ENCODE measurements at places on chromosomes 1 and 21. TPM values are rescaled to one million over a fixed set of nuclear protein-coding genes. Genes with fewer than 3 reads are reported as not detected.

DNA sequence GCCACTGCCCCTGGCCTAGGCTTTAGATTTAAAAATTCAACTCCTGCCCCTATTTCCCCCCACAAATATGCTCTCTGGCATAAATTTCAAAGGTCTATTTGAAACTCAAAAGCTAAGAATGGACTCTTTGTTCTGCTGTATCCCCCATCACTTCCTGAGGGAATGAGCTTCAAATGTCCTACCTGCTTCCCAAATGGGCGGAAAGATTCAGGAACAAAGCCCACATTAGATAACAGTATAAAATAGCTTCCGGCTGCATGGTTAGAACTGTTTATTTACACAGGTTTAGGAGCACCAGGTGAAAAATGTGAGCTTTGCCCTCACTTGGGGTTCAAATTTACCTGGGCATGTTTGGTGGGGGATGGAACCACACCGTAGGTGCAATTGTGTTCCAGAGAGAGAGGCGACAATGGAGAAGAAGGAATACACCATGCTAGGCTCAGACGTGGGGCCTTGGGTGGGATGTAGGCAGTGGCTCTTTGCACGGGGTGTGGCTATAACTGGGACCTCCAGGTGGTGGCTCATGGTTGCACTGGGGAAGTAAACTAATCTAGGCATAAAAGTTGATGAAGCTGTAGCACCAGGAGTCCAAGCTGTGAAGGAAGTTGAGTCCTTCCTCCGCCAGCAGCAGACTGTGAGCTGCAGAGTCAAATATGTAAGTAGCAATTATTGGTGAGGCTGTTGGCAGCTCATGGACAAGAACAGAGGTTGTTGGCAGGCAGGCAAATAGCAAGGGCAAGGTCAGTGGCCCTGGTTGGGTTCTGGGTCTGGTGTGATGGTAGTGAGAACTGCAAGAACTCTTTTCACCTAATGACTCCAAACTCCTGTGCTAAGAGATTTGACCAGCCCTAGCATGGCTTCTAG lies 41.5 kb upstream of the SRSF10 start:
- no peaks in the 10 kb centered on the region for H3K27me3 ChIP-seq
- H3K4me3 ChIP-seq, result no peak overlapping the region
- H3K36me3 ChIP-seq, result no peaks in the 10 kb centered on the region
- peaks cover 28% of the 10 kb centered on the region for H3K4me1 ChIP-seq

The KRTAP11-1 gene
- total RNA-seq, result not detected

The SMPDL3B gene
- total RNA-seq, result 29.1 TPM

DNA sequence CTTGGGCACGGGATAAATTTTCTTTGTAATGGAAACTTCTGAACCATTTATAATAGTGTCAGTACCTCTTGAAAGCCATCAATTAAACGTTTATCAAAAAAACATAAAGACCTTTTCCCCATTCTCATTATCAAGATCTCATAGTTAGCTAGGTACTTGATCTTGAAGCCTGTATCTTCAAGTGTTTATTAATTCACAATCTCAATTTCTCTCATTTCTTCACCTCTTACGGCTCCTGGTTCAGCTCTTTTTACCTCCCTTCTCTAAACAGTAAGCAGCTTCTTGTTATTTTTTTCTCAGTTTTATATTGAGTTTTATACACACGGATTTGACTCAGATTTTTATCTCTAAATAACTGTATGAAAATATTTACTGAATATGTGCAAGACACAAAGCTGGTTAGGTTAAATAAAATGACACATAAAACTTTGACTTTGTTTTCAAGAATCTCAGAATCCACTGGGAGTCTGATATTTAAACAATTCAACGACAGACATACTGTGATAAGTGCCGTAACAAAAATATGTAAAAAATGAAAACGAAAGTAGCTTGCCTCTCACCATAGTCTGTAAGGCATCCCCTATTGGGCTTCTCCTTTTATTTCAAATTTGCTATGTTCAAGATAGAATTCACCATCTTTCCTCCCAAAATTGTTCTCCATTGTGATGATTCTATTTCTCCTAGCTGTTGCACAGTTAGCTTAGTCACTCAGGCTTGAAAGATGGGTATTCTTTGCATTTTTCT lies 411.6 kb upstream of the ZRANB2 start:
- no peaks in the 10 kb centered on the region for H3K4me1 ChIP-seq
- H3K27ac ChIP-seq, result no peak overlapping the region
- peak overlapping the region; percentile 17 for H3K4me3 ChIP-seq
- no peaks in the 10 kb centered on the region for H3K36me3 ChIP-seq
- no peak for DNase-seq

The FASLG gene
- total RNA-seq, result 1.3 TPM

DNA sequence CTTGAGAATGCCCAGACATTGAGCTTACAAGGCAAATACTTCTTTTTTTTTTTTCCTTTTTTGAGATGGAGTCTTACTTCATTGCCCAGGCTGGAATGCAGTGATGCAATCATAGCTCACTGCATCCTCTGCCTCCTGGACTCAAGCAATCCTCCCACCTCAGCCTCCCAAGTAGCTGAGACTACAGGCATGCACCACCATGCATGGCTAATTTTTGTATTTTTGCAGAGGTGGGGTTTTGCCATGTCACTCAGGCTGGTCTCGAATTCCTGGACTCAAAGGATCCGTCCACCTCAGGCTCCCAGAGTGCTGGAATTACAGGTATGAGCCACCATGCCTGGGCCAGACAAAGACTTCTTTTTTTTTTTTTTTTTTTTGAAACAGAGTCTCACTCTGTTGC lies 79.1 kb downstream of the NUP210L start:
- no peaks in the 10 kb centered on the region for H3K4me1 ChIP-seq
- no peaks in the 10 kb centered on the region for H3K36me3 ChIP-seq
- DNase-seq, result no peak
- H3K27me3 ChIP-seq, result no peaks in the 10 kb centered on the region

DNA sequence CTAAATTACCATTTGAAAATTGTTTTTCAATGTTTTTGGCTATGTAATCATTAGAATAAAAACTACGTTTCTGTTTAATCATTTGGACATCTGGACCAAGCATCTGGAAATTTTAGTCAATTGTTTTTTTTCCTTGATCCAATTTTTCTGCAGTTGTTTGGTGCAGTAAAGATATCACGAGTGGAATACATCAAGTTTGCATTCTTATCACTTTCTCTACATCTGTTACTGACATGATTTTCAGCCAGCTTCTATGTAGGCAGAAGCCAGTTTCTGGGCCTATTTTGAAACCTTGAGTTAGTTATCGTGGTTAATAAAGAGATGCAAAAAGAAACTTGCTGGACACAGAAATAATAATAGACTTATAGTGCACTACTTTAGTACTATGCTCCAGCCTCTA lies 277.9 kb upstream of the ADAMTS5 start:
- no peak overlapping the region for H3K4me3 ChIP-seq
- no peaks in the 10 kb centered on the region for H3K27me3 ChIP-seq
- no peaks in the 10 kb centered on the region for H3K4me1 ChIP-seq
- H3K27ac ChIP-seq, result no peak overlapping the region

- no peak overlapping the region for H3K4me3 ChIP-seq
- no peak overlapping the region for H3K27ac ChIP-seq
- no peaks in the 10 kb centered on the region for H3K4me1 ChIP-seq
- H3K27me3 ChIP-seq, result no peaks in the 10 kb centered on the region
- peaks cover 18% of the 10 kb centered on the region for H3K36me3 ChIP-seq
- DNase-seq, result no peak
These were observed 104.0 kb upstream of the HP1BP3 start for GRCh38 chr1:20891091-20891490.

The LAPTM5 gene
- total RNA-seq, result 424 TPM

DNA sequence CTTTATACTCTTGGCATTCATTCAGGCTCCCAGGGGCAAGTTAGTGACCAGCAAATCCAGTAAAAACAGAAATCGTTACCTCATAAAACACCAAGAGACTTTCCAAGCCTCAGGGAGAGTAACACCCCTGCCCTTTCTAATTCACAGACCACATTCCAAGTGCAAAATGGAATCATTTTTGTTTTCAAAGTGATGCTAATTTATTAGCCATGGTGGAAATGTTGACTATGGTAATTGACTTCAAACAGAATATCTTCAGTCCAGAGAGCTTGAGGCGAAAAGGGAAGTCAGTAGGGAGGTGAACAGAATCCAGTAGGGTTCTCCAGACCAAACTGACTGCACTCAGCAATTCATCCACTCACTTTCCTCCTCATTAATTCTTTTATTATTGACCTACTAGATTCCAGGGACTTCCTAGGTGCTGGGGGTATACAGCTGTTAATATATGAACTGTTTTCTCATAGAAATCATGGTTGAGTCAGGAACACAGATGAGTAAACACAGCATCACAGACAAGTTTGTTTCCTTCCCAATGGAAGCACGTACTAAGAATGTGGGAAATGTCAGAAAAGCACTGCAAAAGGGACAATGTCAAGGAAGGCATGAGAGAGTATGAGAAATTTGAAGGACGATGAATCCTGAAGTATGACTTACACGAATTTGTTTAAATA lies 388.5 kb upstream of the C1orf87 start:
- DNase-seq, result no peak
- no peak overlapping the region for H3K4me3 ChIP-seq
- H3K27me3 ChIP-seq, result no peaks in the 10 kb centered on the region
- no peaks in the 10 kb centered on the region for H3K4me1 ChIP-seq

DNA sequence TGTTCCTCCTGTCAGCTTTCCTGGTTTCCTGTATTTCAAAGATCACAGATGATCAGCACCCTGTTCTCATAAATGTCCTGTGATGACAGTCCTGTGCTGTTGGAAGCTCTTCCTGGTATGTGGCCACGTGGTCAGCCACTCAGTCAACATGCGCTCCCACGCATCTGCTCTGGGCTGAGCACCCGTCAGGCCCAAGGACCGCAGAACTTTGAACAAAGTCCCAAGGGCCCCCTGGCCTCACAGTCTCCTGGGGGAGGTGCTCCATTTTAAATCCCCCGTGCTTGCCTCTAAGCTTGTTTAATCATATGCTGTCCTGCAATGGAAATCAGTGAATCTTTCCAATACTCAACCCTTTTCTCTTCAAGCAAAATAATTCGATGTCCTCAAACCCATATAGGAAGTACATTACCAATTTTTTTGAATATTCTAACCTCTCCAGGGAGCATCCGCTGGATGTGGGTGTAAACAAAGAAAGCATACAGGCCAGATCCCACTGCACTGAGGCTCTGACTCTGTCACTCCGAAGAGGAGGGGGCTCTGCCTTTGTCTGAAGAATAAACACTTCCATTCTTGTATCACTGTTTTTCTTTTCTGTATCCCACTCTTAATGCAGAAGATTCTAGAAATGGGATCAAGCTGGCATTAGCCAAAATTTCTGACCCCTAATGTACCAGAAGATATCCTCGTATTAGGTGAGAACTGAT lies 250.3 kb downstream of the SDCCAG8 start:
- H3K4me1 ChIP-seq, result no peaks in the 10 kb centered on the region
- no peaks in the 10 kb centered on the region for H3K27me3 ChIP-seq
- no peak overlapping the region for H3K27ac ChIP-seq

GRCh38 chr1:6026095-6026809 lies 19.4 kb upstream of the KCNAB2 start:
- H3K36me3 ChIP-seq, result no peaks in the 10 kb centered on the region
- peaks cover 8% of the 10 kb centered on the region for H3K4me1 ChIP-seq
- peak overlapping the region; percentile 66 for H3K27ac ChIP-seq
- H3K4me3 ChIP-seq, result peak overlapping the region; percentile 48
- no peaks in the 10 kb centered on the region for H3K27me3 ChIP-seq

- H3K27ac ChIP-seq, result no peak overlapping the region
- H3K4me3 ChIP-seq, result no peak overlapping the region
- DNase-seq, result no peak
- no peaks in the 10 kb centered on the region for H3K4me1 ChIP-seq
- H3K36me3 ChIP-seq, result no peaks in the 10 kb centered on the region
- no peaks in the 10 kb centered on the region for H3K27me3 ChIP-seq
These were observed 32.9 kb upstream of the TTLL7 start for GRCh38 chr1:84031802-84032327.

The SPATA17 gene
- 0.26 TPM for total RNA-seq

The NTMT2 gene
- not detected for total RNA-seq

DNA sequence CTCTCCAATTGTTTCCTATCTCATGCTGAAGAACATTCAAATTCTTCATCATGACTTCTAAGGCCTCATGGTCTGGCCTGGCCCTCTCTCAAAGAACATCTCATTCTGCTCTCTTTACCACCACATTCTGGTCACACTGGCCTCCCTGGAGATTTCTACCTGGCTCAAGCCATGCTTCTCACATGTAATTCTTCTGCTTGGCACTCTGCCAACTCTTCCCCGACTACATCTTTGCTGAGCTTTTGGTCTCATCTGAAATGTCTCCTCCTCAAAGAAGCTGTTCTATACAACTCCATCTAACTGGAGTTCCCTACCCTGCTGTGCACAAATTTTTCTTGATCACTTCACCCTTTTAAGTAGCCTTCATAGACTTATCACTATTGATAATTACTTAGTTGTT lies 1.4 kb upstream of the TBX19 start:
- H3K27ac ChIP-seq, result no peak overlapping the region
- no peak overlapping the region for H3K4me3 ChIP-seq
- no peak for DNase-seq

- peak within 1 kb of the TSS; percentile 65 for H3K4me3 ChIP-seq
- H3K4me1 ChIP-seq, result peaks cover 13% of the 10 kb centered on the region
- H3K27me3 ChIP-seq, result no peaks in the 10 kb centered on the region
- H3K36me3 ChIP-seq, result no peaks in the 10 kb centered on the region
- peak within 1 kb of the TSS; percentile 85 for H3K27ac ChIP-seq
- DNase-seq, result peak; percentile 94
These were observed at the start of gene ISG15 for GRCh38 chr1:1013105-1013921. Gene ISG15, plus strand, starts transcription at chr1:1013497. Its CDS starts 77 bp downstream, at chr1:1013574.

DNA sequence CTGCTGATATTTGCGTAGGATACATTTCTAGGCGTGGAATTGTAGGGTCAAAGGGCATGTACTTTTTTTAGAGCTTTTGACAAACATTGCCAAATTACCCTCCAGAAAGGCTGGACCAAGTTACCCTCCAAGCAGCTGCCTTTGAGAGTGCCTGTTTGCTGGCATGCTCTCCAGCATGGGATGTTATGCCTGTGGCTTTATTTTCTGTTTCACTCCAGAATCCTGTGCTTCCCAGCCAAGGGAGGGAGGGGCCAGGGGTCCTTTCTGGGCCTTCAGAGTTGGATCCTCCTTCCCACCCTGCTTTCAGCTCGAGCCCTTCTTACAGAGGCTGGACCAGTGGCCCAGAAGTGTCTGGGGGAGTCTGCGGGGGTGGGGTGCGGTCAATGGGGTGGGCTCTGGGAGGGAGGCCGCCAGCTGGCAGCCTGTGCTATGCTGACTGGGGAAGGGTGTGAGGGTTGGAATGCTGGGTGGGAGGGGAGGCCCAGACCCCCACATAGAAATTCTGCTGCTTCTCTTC lies 81.2 kb downstream of the EPHB2 start:
- no peak overlapping the region for H3K4me3 ChIP-seq
- no peak for DNase-seq

The BSDC1 gene
- 67.6 TPM for total RNA-seq

DNA sequence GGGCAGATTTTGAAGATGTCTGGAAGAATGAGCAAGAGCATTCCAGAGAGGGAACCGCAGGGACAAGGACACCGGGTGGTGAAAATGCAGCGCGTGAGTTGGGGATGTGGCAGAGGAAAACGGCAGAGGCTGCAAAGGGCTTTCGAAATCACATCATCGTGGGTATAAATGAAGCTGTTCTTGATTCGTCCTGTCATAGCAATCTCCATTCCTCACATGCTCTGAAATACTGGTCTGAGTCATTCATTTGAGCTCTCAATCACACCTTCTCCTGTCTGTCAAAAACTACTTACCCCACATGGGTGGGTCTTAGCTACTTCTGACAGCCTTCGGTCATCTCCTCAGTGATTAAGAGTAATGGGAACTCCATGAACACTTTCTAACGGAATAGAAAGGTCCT lies 81.5 kb downstream of the ERG start:
- H3K4me1 ChIP-seq, result no peaks in the 10 kb centered on the region
- no peak overlapping the region for H3K4me3 ChIP-seq
- no peak for DNase-seq

The TEX50 gene
- not detected for total RNA-seq

The NUDT17 gene
- total RNA-seq, result 1.8 TPM
